ENCODE measurements at places on chromosomes 12 and 14.
A peak's percentile ranks its signal among the peaks of the same experiment; 100 is the strongest.

DNA sequence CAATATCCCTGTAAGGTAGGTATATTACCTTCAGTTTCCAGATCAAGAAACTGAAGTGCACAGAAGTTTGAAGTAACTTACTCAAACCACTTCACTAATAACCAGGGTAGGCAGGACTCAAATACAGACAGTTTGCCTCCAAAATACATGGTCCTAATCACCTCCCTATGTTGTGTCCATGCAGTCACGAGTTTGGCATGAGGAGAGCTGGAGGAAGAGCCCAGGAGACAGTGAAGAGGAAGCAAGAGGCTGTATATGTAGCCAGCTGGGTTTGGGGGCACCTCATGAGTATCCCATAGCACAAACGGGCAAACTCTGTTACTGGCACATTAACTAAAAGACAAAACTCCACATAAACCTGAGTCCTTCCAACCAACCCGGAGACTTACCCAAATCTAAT is 79.2 kb downstream of the DUSP16 start:
- peaks cover 12% of the 10 kb centered on the region for H3K36me3 ChIP-seq
- peaks cover 10% of the 10 kb centered on the region for H3K4me1 ChIP-seq
- H3K27me3 ChIP-seq = no peaks in the 10 kb centered on the region
- H3K27ac ChIP-seq = no peak overlapping the region
- H3K4me3 ChIP-seq = no peak overlapping the region

DNA sequence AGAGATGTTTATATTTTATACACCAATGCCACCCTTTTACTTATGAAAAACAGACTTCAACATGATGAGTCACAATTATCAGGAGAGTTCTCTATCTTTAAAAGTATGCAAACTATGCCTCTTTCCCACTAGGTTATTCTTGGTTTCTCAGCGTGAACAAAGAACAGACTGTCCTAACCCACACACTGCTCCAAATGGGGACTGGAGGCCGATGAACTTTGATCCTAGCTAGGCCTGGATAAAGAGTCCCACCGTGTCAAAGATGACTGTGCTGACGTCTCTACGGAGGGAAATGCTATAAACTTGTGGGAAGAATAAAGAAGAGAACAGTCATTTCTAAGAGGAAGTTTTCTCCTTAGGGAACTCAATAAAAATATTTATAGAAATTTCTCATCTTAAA is 160.1 kb downstream of the EPS8 start:
- no peaks in the 10 kb centered on the region for H3K27me3 ChIP-seq
- peak overlapping the region; percentile 97 for H3K27ac ChIP-seq
- peak; percentile 81 for DNase-seq
- peak overlapping the region; percentile 75 for H3K4me3 ChIP-seq
- peaks cover 45% of the 10 kb centered on the region for H3K36me3 ChIP-seq

GRCh38 chr12:118455327-118455726 is 79.0 kb downstream of the SUDS3 start:
- DNase-seq = no peak
- no peak overlapping the region for H3K27ac ChIP-seq
- no peak overlapping the region for H3K4me3 ChIP-seq
- H3K36me3 ChIP-seq = no peaks in the 10 kb centered on the region
- H3K4me1 ChIP-seq = peaks cover 25% of the 10 kb centered on the region
- H3K27me3 ChIP-seq = peaks cover 8% of the 10 kb centered on the region

DNA sequence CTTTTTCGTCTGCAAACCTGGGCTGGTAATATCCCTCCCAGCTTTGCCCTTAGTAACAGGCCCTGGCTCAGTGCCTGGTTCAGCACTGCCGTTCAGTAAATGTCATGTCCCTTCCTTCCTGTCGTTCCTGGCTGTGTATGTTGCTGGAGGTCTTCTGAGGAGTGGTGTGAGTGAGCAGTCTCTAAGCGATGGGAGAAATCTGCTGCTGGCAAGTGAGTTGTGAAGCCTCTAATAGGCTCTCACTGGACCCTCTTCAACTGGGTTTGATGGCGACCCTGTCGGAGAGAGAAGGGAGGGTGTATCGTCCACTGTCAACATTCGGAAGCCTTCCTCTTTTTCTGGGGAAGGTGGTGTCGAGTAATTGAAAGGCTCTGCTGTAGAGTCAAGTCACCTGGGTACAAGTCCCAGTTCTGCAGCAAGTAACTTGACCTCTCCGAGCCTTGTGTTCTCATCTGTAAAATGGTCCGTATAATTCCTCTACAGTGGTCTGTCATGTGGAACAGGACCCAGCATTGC is 62.8 kb downstream of the HRK start:
- no peaks in the 10 kb centered on the region for H3K36me3 ChIP-seq
- peaks cover 16% of the 10 kb centered on the region for H3K4me1 ChIP-seq
- H3K4me3 ChIP-seq = peak overlapping the region; percentile 94
- peak; percentile 3 for DNase-seq

DNA sequence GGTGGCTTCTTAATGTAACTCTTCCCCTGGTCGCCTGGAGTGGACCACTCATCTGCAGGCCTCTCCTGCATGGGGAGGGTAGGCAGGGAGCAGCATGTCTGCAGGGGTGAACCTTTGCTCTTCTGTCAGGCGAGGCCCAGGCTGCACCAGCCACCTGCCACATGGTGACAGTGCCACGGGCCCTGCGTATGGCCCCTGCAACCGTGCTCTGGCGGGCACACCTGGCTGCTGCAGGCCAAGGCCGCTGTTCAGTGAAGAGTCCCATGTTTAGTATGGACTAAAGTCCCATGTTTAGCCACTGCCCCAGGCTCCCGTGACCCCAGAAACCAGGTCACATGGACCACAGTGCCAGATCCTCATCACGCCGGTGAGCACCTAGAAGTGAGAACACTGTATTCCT is 187.0 kb downstream of the ADGRD1 start:
- H3K27ac ChIP-seq = no peak overlapping the region
- no peaks in the 10 kb centered on the region for H3K4me1 ChIP-seq
- H3K4me3 ChIP-seq = no peak overlapping the region
- H3K27me3 ChIP-seq = peaks cover 1% of the 10 kb centered on the region
- H3K36me3 ChIP-seq = peaks cover 3% of the 10 kb centered on the region

- DNase-seq = no peak
- H3K36me3 ChIP-seq = peaks cover 5% of the 10 kb centered on the region
- H3K4me1 ChIP-seq = peaks cover 18% of the 10 kb centered on the region
- no peak overlapping the region for H3K4me3 ChIP-seq
- H3K27ac ChIP-seq = no peak overlapping the region
Measured at GRCh38 chr14:54877015-54877702, 25.5 kb downstream of the GCH1 start.

DNA sequence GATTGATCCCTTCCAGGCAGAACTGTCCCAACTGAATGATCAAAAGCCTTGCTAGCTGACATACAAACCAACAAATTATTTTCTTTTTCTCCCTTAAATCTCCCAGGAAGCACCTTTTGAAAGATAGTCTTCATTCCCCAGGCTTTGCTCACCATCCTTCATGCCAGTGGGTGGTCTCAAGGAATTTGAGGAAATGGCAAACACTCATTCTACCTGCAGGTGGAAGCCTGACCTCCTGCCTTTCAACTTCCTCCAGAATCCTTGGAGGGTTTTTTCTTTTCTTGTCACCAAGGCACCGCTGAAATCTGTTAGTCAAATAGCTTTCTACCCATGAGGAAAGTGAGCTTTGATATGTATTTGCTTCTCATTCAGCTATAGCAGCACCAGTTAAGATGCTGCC is 128.5 kb downstream of the WIF1 start:
- H3K4me3 ChIP-seq = no peak overlapping the region
- no peak overlapping the region for H3K27ac ChIP-seq
- H3K4me1 ChIP-seq = no peaks in the 10 kb centered on the region
- no peak for DNase-seq
- H3K27me3 ChIP-seq = peaks cover 11% of the 10 kb centered on the region

- DNase-seq = no peak
- H3K4me3 ChIP-seq = no peak overlapping the region
- no peak overlapping the region for H3K27ac ChIP-seq
- no peaks in the 10 kb centered on the region for H3K4me1 ChIP-seq
Measured at GRCh38 chr14:78535041-78535440, 364.9 kb downstream of the NRXN3 start.

- peaks cover 27% of the 10 kb centered on the region for H3K36me3 ChIP-seq
- H3K27ac ChIP-seq = no peak overlapping the region
- DNase-seq = no peak
- peak overlapping the region; percentile 92 for H3K4me3 ChIP-seq
- no peaks in the 10 kb centered on the region for H3K27me3 ChIP-seq
- peaks cover 28% of the 10 kb centered on the region for H3K4me1 ChIP-seq
Measured at GRCh38 chr12:31961137-31961536, 1.9 kb downstream of the RESF1 start.

- peaks cover 3% of the 10 kb centered on the region for H3K27me3 ChIP-seq
- no peaks in the 10 kb centered on the region for H3K4me1 ChIP-seq
- no peak overlapping the region for H3K4me3 ChIP-seq
- no peak overlapping the region for H3K27ac ChIP-seq
Measured at GRCh38 chr14:57068511-57068910, 200.2 kb downstream of the EXOC5 start.

GRCh38 chr14:43362586-43362985 is 1144.5 kb downstream of the FSCB start:
- no peak for DNase-seq
- H3K27me3 ChIP-seq = no peaks in the 10 kb centered on the region
- no peak overlapping the region for H3K4me3 ChIP-seq
- no peaks in the 10 kb centered on the region for H3K4me1 ChIP-seq
- no peak overlapping the region for H3K27ac ChIP-seq
- H3K36me3 ChIP-seq = no peaks in the 10 kb centered on the region

- H3K4me3 ChIP-seq = no peak overlapping the region
- no peak for DNase-seq
- peaks cover 42% of the 10 kb centered on the region for H3K27me3 ChIP-seq
- no peak overlapping the region for H3K27ac ChIP-seq
- no peaks in the 10 kb centered on the region for H3K36me3 ChIP-seq
Measured at GRCh38 chr12:52745554-52745953, 31.6 kb downstream of the KRT76 start.

DNA sequence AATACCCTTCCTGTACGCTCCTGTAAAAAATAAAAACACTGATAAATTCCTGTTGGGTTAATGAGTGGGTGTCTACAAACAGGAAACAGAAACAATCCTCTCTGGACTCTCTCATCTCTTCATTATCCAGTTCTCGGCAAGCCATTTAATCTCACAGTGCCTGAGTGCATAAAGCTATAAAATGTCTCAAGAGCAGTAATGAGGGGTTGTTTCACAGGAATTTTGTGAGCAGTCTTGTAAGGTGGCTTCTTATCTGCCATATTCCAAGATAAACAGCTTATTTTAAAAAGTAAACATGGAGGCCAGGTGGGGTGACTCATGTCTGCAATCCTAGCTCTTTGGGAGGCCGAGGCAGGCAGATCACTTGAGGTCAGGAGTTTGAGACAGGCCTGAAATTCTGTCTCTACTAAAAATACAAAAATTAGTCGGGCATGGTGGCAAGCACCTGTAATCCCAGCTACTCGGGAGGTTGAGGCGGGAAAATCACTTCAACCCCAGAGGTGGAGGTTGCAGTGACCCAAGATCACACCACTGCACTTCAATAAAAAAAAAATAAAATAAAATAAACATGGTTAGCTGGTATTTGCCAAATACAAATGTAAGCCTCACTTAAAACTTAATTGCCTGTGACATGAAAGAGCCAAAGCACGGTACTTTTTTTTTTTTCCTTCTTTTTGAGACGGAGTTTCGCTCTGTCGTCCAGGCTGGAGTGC is 54.0 kb downstream of the CLIP1 start:
- DNase-seq = peak; percentile 21
- peaks cover 33% of the 10 kb centered on the region for H3K36me3 ChIP-seq
- H3K27ac ChIP-seq = peak overlapping the region; percentile 95

DNA sequence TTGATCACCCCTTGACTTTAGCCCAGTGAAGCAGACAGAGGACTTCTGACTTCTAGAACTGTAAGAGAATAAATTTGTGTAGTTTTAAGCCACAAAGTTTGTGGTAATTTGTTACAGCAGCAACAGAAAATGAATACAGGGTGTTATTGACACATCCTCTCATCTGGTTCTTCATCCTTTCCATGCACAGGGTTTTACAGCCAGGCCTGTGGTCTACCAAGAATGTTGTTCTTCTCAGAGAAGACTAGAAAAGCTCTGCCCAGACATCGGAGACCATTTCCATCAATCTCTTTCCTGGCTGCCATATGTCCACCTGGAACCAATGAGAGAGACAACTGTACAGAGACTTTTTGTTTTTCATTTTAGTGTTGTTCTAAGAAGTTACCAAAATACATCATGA is 308.2 kb upstream of the AMIGO2 start:
- no peaks in the 10 kb centered on the region for H3K36me3 ChIP-seq
- no peaks in the 10 kb centered on the region for H3K27me3 ChIP-seq
- DNase-seq = no peak
- H3K4me1 ChIP-seq = peaks cover 47% of the 10 kb centered on the region
- H3K27ac ChIP-seq = no peak overlapping the region

DNA sequence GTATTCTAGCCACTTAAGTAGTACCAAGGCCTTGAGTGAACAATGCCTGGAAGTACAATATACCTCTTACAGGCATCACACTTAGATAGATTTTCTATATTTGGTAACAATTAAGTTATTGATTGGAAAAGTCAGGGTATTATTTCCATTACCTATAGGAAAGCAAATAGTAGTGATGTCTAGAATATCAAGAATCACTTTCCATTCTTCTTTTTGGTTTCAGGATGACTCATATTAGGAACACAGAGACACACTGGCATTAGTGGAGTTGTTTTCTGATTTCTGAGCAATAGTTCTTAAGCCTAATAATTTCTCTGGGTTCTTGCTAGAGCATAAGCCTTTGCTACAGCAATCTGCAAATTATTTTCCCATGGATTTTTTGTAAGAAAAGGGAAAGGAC is 1640.0 kb upstream of the SEL1L start:
- peaks cover 5% of the 10 kb centered on the region for H3K4me1 ChIP-seq
- DNase-seq = no peak
- H3K27ac ChIP-seq = no peak overlapping the region
- H3K4me3 ChIP-seq = no peak overlapping the region
- H3K27me3 ChIP-seq = no peaks in the 10 kb centered on the region
- no peaks in the 10 kb centered on the region for H3K36me3 ChIP-seq

Measured in HFFc6 (cell line).